Osteocyte (in vitro differentiated cells): ENCODE measurements at places on chromosomes 3 and 15.

GRCh38 chr3:136891934-136892855, 30.2 kb downstream of the NCK1 start:
- DNase-seq: no peak

DNA sequence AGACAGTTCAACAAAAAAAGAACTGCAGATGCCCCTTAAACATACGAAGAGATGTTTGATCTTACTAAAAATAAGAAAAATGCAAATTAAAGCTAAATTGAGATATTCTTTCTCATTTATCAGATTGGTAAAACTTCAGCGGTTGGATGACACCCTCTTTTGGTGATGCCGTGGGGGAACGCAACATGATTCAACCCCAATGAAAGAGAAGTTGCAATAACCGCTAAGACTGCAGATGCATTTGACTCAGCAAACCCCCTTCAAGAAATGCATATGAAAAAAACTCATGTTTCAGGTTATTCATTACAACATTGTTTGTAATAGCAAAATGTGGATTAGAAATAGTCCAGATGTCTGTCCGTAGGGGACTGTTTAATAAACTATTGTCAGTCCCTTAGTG, 3.6 kb downstream of the KLHL6 start:
- no peak for DNase-seq

DNA sequence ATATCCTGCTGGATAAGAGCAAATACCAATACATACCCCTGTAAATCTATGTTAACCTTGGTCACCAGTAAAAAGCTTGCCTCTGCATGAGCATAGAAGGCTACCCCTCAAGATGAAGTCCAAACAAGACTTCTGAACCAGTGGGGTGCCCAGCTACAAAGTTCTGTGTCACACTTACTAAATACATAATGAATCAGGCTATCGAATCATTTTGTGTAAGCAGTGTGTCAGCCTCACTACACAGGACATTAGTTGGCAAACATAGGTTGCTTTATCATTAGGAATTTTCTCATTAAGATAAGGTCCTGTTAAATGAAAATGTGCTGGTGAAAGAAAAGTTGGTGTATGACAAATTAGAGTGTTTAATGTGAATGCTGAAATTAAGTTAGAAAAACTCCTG, 452.0 kb downstream of the MFSD1 start:
- DNase-seq: no peak

DNA sequence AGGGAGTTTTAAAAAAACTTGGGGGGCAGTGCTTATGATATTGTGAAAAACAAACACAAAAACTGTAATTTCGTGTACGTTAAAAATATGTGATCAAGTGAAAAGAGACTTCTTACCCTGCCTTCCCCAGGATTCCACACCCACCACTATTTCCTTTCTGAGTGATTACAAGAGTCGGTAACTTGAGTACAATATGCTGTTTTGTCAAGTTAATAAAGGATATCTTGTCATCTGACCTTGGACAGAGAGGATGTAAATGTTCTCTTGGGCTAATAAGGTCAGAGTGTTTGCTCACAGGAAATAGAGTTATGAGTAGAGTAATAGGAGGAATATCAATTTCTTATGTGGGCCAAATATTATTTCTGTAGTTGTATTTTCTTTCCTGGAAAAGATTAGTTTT, 68.1 kb downstream of the NOX5 start:
- DNase-seq: no peak

DNA sequence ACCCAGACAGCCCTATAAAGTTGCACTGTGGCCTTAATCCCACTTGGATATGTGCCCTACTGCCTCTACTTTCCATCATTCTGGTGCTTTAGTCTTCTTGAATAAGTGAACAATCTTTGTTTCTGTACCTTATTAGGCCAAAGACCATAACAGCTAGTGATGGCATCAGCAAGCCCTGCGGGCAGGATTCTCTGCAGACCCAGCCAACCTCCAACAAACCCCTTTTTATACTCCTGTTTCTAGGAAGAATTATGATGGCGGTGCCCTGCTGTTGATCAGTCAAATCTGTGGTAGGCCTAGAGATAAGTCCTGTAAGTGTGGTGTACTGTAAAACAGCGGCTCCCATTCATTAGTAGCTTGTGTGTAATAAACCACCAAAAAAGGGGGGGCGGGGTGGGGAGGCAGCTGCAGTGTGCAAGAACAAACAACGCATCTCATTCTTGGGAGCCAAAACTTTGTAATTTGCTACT, 40.5 kb downstream of the SOX2 start:
- DNase-seq: no peak

GRCh38 chr3:72657666-72658065, 190.6 kb downstream of the SHQ1 start:
- DNase-seq: no peak

DNA sequence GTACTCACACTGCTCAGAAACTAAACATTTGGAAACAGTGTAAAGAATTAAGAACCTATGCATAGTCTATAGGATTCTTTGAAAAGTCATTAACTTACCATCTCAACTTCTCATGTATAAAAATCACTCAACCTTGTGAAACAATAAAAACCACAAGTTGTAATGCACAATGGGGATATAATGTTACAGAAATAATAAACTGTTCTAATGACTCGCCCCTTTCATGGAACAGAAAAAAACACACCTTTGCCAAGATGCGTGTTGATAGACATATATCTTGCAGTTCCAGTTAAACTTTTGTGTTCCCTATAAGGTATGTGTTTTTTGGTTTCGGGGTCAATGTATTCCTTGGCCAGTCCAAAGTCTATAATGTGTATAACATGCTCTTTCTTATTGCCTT, 50.8 kb upstream of the PPIB start:
- DNase-seq: no peak

- no peak for DNase-seq
These were observed 147.6 kb downstream of the IL20RB start for GRCh38 chr3:137105277-137105977.

- DNase-seq: no peak
These were observed 184.3 kb downstream of the PLCH1 start for GRCh38 chr3:155560594-155560993.

DNA sequence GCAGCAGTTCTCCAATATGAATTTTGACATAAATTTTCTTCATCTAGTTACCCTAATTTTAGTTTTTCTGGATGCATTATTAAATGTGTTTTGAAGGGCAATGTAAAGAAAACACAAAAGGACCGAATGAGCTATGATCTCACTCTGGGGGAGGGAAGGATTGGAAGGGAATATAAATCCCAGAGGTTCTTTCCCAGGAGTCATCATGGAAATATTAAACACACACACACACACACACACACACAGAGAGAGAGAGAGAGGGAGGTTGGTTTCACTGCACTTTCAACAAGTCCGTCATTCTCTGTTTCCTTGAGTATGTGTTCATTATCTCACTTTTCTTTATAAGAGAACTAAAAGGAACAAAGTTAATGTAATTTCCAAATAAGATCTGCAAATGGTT, 70.7 kb upstream of the DCBLD2 start:
- DNase-seq: no peak

DNA sequence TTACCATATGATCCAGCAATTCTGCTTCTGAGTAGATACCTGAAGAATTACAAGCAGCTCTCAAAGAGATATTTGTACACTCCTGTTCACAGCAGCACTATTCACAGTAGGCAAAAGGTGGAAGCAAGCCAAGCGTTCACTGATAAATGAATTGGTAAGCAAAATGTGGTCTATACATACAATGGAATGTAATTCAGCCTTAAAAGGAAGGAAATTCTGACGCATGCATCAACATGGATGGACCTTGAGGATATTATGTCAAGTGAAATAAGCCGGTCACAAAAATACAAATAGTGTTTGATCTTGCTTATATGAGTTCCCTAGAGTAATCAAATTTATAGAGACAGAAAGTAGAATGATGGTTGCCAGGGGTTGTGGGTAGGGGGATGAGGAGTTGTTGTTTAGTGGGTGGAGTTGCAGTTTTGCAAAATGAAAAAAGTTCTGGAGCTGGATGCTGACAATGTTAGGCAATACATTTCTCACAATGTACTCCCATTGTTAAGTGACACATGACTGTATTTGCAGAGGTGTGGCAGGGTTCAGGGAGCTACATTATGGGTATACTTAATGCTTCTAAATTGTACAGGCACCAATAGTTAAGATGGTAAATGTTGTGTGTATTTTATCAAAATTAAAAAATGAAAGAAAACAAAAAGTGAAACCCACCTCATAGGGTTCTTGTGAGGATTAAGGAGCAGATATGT, 26.7 kb downstream of the SLC6A1 start:
- DNase-seq: no peak

DNA sequence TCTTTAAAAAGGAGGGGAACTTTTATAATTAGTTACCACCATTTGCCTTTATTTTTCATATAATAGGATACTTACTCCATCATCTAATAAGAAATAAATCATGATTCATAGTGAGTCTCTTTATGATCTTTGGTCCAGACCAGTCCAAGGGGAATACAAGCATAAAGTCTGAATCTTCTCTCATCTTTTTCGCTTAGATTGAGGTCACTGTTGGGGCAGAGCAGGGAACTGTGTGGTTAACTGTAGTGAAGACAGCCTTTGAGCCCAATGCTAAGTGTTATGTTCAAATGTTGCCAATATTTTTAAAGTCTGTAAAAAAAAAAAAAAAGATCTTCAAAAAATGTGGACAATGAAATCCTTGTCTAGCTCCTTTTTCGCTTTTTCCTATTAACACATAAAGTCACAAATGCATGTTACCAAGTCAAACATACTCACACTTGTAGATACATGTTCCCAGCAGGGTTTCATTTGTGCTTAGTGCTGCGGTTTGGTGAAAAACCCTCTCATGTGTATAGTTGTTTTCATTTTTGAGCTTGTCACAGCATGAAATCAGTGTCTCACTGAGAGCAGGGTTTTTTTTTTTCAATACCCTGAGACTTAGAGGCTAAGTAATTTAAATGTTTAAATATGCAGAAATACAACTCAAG, 72.1 kb downstream of the EPHA3 start:
- no peak for DNase-seq

- DNase-seq: no peak
These were observed 180.6 kb downstream of the IL5RA start for GRCh38 chr3:2929574-2929973.

- DNase-seq: no peak
These were observed 519.7 kb downstream of the FGF12 start for GRCh38 chr3:192207651-192208050.

- DNase-seq: no peak
These were observed 33.1 kb downstream of the TM2D3 start for GRCh38 chr15:101618851-101619614.

- no peak for DNase-seq
These were observed 141.6 kb downstream of the ECT2 start for GRCh38 chr3:172892158-172892557.

DNA sequence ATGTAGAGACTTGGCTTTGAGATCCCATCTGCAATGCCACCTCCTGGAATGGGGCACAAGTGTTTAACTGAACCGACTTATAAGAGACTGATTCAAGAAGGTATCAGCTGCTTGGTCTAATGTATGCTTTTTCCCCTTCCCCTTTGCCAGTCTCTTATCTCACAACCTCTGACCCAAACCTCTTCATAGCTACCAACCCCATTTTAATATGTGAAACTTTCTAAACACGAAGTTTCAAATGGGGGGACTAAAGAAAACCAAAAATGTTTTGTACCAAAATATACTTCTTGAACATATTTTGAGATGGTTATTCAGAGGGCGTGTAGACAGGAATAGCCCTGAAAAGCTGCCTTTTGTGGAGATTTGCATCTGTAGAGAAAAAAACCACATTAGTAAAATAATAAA, 73.1 kb downstream of the OXSM start:
- no peak for DNase-seq

DNA sequence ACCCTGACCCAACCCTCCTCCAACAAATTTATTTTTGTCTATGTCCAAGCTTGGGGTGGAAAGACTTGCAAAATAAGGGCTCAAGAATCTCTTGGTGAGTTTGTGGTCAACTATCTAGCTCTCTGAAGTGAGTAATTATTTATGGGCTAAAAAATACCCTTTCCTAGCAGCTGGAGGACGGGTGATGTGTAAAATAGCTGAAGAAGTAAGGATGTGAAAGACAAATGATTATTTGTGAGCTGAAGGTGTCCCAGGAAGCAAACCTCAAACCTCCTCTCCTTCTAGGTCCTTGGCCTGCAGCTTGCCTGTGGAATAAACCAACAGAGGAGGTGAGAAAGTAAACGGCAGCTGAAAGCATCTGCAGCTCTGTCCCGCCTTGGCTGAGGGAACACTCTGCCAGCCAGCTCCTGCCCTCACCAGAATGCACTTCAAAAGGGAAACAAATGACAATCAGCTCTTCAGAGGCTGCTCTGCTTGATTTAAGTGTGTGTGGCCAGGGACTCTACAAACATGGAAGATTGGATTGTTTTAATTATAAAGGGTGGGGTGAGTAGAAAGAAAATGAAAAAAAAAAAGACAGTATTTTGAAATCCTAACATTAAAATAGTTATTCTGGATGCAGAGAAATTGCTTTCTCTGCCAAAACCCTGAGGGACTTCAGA, 60.3 kb downstream of the TM4SF4 start:
- no peak for DNase-seq

DNA sequence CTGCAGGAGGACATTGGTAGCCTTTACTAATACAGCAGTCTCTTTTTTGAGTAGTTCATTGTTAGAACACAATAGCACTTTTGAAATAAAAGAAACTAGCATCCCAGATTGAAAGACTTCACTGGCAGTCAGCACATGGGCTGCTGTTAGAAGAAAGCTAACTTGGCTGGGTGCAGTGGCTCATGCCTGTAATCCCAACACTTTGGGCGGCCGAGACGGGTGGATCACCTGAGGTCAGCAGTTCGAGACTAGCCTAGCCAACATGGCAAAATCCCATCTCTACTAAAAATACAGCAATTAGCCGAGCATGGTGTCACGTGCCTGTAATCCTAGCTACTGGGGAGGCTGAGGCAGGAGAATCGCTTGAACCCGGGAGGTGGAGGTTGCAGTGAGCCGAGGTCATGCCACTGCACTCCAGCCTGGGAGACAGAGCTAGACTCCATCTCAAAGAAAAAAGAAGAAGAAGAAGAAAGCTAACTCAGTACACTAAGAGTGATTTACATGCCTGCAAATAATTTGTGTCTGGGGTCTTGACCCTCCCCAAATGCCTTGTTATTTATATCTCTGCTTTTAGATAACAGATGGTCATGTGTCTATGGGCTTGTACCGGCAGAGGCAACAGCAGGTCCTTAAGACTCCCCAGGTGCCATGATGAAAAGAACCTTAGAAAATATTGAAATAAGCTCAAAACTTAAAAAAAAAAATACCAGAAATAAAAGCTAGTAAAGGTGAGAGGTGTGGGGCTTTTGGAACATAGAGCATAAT, 9.7 kb downstream of the TPM1 start:
- no peak for DNase-seq

DNA sequence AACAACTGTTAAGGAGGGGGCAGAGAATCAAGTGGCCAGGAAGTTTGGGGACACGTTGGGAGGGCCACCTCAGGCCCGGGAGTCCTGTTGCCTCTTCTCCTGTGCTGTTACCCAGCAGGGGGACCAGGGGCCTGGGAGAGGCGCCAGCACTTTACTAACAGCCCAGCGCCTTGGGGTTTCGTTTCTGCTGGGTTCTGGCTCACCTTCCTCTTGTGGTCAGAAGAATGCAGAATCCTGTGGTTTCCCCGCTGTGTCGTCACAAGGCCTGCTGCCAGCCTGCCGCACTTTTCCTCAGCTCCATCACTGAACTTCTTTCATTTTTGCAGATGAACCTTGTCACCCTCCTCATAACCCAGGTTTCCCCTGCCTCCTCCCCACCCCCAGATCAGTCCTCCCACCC, 67.7 kb downstream of the SLC30A4 start:
- DNase-seq: peak; percentile 92
